ENCODE measurements at places on chromosomes 6 and 20.
A peak's percentile ranks its signal among the peaks of the same experiment; 100 is the strongest.

DNA sequence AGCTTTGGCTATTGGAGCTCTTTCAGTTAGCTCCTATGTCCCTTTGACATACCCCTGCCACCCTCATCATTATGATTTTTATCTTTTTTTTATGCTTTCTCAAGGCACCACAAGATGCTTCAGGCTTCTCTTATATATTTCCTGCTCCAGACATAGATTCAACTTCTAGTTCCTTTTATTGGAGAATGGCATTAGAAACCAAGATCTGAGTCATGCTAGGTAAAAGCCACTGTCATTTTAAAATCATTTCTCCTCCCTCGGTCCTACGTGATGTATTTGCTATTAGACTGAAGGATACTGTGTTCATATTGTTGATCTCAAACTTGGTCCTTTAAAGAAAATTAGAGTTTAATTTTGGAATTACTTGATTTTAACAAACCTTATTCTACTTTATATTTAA, 8.3 kb downstream of the TENT5A start:
- DNase-seq, result no peak

DNA sequence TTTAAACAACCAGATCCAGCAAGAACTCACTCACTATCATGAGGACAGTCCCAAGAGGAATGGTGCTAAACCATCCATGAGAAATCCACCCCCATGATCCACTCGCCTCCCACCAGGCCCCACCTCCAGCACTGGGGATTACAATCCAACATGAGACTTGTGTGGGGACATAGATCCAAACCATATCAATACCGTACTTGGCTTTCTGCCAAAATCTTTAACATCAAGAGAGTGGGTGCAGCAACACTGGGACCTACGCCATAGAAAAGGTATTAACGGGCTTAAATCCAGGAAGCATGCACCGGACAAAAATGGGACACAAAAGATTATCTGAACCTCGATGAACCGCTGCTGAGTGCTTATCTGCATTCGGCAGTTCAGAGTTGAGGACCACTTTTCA, 322.3 kb upstream of the ARID1B start:
- no peak for DNase-seq

- DNase-seq, result no peak
These were observed 1323.1 kb upstream of the CITED2 start for GRCh38 chr6:140697585-140697984.

GRCh38 chr20:17752459-17752858, 52.7 kb downstream of the BANF2 start:
- no peak for DNase-seq

DNA sequence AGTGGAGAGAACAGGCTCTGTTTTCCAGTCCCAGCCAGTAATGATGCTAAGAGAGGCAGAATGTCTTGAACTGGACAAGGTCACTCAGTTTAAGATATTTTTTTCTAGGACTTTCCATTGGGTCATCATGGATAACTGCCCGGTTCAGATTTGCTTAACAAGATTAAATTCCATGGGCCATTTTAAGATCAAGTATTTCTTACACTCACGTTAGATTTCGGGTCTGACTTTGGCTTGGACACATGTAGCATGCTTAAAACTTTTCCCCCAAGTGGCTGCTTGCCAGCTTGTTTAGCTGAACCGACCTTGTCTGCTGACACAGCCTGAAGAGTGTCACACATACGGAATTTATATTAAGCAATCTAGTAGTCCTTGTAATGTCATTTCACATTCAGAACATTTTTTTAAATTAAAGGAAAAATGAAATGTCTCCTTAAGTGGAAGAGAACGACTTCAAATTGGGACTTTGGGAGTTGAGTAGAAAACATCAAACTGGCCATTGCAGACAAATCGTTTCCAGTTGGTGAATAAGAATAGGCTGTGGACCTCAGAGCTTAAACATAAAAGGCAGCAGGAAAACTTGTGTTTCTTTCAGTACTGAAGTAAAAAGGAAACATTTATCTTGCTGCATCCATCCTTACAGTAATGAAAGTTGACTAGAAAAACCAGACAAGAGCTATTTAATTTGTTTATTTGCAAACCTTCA, 29.0 kb downstream of the ARMC2 start:
- peak; percentile 84 for DNase-seq

DNA sequence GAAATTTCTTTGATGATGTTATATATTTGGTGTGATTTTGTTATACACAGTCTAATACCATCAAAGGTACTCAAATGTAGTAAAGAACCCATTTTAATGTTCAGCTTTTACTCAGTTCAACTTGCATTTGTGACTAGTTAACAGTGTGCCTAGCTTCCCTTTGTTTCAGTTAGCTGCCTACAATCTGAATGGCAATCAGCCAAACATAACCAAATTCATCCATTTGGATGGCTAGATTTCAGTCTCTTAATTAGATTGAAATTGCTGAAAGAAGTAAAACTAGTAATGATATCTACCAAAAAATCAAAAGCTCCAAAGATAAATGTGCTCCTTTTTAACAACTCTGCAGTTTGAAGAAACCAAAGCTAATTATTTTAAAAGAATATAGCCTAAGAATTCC, 6.9 kb downstream of the EPHA7 start:
- no peak for DNase-seq

DNA sequence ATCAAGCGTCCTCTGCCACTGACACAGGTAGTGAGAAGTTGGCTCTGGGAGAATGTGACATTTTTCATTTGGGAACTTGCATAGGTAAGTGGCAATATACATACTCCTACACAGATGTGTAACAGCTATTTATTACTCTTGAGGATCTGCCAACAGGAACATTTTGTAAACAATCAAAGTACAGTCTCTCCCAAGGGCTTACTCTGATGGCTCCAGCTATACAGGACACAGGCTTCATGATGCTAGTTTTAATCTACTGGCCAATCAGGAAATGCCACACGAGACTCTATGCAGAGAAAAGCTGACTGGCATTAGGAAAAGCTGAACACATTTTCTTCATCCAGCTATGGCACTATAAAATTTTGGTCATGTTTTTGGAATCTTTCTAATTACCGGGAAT, 57.8 kb downstream of the POPDC3 start:
- DNase-seq, result no peak

Measured in psoas muscle (tissue), 8 donors.